ENCODE measurements at places on chromosomes 2 and 18.

GRCh38 chr2:224393157-224393872 is 8.6 kb downstream of the FAM124B start:
- DNase-seq = no peak

DNA sequence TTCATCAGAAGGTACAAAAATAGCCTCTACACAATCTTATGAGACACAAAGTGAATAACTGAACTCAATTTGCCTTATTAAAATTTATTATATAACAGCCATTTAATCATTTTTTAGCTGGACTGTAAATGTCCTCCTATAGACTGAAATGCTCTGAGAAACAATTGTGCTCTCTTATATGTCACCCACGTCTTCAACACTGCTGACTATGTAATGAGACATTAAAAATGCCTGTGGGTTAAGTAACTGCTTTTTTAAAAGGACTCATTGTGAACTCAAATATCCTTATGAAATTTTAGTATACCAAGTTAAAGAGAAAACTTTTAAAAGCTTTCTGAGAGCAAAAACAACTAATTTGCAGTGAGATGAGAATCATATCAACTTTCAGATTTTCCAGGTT is 10.4 kb upstream of the GALNT1 start:
- no peak for DNase-seq

DNA sequence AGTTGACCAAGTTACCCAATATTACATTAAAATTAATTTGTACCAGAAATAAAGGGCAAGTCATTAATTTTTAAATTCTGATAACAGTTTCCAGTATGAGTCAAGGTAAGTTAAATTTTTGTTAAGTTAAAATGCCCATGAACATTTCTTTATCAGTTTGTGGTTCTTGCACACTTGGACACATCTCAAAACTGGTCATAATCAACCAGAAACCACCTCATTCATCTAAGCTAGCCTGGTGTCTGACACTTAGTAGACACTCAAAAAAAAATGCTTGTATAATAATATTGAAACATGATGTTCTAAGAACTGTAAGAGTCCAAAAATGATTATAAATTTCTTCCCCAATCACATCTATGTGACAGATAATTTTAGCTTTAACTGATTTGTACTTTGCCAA is 62.4 kb downstream of the SATB2 start:
- no peak for DNase-seq

- peak; percentile 90 for DNase-seq
Observed at GRCh38 chr2:62266433-62267038, 70.6 kb downstream of the B3GNT2 start.
